GOT3 (cell line): ENCODE measurements at places on chromosomes 5 and 9.

- no peak for DNase-seq
Observed at GRCh38 chr9:80449513-80449912, 877.7 kb downstream of the TLE4 start.

DNA sequence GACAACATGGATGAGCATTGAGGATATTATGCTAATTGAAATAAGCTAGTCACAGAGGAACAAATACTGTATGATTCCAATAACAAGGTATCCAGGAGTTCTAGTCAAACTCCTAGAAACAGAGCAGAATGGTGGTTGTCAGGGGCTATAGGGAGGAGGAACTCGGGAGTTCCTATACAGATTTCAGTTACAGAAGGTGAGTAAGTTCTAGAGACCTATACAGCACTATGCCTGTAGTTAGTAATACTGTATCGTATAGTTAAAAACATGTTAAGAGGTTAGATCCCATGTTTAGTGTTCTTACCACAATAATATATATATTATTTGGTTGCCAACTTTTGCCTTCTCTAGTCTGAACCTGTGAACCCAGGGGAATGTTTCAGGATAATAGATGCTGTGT lies 7.9 kb upstream of the OXCT1 start:
- no peak for DNase-seq

- no peak for DNase-seq
Observed at GRCh38 chr9:127524373-127524772, 73.1 kb downstream of the LRSAM1 start.

DNA sequence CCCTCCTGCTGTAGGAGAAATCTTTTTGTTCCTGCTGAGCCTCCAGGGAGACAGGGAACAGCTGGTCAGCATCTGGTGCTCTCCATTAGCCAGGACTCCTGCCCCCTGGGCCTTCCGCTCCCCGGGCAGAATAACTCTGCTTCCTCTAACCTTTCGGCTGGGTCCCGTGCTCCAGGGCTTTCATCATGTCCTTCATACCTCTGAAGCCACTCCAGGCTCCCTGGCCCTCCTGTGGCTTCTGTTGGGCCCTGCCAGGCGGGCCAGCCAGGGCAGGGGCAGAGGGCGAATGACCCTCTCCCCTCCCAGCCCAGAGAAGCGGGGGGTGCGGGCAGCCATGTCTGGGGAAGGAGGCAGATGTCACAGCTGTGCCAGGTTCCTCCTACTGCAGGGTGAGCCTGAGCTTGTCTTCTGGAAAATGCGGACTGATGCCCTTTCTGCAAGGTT lies 81.7 kb upstream of the LMX1B start:
- DNase-seq = no peak

DNA sequence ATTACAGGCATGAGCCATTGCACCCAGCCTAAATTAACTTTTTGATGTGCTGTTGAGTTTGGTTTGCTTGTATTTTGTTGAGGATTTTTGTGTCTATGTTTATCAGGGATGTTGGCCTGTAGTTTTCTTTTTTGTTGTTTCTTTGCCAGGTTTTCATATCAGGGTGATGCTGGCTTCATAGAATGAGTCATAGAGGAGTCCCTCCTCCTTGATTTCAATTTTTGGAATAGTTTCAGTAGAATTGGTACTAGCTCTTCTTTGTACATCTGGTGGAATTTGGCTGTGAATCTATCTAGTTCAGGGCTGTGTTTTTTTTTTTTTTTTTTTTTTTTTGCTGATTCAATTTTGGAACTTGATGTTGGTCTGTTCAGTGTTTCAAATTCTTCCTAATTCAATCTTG lies 1164.3 kb upstream of the DMAC1 start:
- DNase-seq = no peak

DNA sequence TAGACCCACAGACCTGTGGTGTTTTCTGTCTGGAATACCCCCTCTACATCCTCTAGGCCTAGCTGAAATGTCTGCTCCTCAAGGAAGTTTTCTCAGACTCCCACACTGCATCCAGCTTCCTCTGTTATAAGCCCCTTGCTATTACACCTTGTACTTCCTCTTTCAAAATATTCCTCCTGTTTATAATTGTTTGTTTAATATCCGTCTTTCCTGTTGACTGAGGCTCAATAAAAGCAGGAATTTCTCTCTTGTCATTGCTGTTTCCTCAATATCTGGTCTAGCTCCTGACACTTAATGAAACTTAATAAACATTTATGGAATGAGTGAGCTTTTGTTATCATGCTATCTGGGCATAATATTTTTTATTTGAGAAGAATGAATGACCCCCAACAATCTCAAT lies 34.1 kb upstream of the IQGAP2 start:
- DNase-seq = no peak

DNA sequence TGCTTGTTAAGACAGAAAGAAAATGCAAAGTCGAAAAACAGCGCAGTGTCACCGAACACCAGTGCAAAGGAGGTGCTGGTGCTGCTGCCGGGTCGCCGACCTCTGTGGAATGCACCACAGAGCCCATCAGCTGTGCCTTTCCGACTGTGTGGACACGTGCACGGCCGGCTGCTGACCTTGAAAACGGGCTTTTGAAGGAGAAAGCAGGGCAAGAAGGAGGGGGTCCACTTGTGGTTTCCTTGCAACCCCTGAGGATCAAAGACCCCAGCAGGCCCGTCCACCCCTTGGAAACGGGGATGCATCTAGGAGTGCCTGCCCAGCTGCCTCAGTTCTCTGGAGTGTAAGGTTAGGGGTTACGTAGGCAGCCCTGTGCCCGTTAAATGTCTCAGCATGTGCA lies 6.2 kb upstream of the OLFM1 start:
- no peak for DNase-seq

DNA sequence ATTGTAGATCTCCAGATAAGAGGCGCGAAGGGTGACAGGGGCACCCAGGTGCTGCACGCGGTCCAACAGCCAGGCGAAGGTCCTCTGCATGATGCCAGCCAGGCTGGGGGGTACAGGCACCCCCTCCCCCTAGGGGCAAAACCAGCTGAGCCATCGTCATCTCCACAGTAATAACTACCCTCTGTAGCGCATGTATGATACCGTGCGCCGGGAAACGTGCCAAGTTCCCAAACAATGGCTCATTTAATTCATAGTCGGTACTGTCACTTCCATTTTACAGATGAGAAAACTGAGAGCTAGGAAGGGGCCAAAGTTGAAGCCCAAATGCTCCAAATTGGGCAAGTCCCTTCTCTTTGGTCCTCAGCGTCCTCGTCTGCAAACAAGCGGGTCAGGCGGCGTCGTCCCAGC lies 1.5 kb downstream of the KIF12 start:
- no peak for DNase-seq

DNA sequence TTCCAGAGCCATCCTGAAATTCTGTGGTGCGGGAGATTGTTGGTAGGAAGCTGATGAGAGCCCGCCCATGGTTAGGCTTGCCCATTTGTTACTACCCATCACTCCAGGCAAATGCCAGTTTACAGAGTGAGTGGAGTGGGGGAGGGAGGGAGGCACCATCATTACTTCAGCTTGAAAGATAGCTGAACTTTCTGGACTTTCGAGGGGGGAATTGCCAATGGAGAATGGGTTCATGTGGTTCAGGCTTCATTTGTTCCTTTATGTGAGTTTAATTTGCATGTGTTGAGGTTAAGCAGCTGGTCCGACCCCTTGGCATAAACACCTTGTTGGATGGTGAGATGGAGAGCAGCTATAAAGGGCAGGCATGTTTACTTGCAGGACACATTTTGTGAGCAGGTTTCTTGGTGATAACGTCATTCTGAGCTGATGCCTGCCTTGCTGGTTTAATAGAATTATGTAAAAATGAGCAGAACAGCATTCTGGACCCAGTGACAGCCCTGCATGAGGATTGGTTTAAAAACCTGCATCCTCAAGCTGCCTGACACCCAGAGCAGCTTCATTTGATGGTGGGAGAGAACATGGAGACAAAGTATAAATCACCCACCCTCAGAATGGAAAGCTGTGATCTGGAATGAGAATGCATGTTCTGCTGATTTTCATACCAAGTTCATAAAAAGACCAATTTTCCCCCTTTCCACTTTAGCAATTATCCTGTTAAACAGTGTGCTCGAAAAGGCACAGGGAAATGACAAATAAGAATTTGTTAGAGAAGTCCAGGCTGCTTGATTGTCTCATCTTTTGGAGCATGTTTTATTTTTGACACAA lies 106.3 kb downstream of the TRIO start:
- no peak for DNase-seq

- DNase-seq = no peak
Observed at GRCh38 chr5:88388476-88389337, 120.1 kb upstream of the TMEM161B start.
